ENCODE measurements at places on chromosomes 3 and 15.

DNA sequence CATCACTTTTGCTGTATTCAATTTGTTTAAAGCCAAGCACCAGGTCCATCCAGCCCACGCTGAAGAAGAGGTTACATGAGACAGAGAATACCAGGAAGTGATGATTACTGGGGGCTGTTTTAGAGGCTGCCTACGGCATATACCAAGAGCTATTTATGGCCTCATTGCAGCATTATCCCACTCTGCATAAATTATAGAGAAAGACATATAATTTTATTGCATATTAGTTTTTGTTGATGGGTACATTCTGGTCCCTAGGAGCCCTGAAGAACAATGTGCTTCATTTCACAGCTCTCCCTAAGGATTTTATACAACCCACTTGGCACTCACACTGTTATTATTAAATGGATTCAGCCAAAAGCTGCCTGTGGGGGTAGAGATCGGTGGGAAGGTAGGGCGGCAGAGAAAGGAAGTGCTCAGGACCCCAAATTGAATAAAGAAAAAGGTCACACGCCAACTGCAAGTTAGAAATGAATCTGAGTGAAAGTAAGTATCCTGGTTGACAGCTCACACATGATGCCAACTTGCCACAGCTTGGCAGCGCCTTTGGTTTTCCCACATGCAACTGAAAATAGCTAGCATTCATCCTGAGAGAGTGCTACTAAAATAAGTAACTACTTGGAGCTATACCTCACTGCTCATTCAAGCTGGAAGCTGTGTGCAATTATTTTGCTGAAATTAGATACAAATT is 73.7 kb downstream of the CCNL1 start:
- DNase-seq, result peak; percentile 66

DNA sequence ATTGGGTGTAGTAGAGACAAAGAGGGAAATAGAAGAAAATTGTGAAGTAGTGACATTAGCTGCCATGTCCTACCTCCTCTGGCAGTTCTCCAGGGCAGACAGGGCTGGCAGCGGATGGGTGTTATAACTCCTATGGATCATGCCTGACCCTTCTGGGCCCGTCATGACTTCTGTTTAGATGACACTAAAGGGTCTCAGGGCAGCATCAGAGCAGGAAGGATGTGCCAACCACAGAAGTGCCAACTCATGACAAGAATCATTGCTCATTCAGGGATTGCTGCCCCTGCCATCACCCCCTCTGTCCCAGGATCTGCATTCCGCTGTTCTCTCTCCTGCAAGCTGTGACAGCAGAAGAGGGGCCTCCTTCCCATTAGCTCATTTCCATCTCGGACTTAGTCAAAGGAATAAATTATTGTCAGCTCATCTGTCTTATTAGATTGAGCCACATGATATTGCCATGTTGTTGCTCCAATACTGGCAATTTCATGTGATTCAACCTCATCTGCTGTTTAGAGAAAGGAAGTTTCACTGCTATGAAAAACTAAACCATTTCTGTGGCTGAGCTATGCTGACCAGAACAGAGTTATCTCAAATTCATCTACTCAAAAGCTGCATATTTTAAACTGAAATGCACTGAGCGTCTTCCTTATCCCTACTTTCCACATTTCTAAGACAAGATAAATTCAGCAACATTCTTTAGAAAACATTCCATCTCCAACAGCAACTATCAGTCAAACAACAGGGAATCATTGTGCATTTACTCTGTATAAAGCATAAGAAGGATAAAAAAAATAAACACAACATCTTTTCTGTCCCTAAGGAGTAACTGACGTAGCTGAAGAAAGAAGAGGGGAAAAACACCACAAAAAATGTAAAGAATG is 271.6 kb downstream of the FHIT start:
- no peak for DNase-seq

GRCh38 chr15:90033006-90033405 is 31.9 kb downstream of the ZNF710 start:
- DNase-seq, result no peak

- no peak for DNase-seq
These were observed 396.6 kb downstream of the EPHB1 start for GRCh38 chr3:135191708-135192107.

DNA sequence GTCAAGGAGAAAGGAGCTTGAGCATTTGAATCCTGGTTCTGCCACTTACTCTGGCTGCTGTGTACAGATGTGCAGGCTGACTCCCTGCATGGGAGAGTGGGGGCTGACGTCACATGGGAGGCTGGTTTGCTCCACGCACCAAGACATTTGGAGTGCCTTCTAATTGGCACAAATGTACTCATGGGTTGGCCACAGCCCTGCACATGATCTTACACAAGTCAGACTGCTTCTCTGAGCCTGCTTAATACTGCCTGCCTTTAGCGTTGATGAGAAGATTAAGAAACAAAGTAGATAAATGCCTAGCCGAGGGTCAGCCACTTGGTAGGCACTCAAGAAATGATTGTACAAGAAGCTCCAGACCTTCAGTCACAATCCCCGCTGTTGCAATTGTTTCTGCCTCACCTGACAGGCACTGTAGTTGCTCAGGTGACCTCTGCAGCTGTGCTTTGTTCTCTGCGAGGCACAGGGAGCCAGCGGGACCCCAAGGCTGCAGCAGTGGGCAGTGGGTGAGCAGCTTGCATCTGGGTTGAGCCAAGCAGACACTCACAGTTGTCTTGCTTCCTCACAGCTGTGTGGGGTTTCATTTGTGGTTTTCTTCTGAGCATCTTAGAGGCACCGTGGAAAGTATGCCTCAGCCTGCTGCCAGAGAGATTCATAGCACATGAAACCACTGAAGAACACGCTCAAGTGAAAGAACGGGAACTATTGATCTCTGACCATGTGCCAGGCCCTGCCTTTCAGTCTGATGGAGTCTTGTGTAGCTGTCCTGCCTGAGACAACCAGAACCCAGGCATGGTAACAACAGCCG is 33.1 kb downstream of the GRK7 start:
- DNase-seq, result no peak

DNA sequence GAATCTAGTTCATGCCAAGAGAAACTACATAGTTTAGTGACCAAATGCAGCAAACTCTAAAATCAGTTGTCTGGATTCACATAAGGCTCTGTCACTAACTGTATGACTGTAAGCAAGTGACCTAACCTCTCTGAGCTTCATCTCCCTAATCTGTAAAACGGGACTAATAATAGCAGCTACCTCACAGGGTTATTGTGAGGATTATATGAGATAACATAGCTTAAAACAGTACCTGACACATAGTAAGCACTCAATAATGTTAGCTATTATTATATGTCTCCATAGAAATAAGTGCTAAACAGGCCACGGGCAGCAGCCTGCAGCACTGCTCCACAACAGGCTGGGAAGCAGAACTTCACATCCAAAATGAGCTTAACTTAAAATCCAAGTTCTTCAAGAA is 30.2 kb downstream of the NPTN start:
- DNase-seq, result no peak

- peak; percentile 72 for DNase-seq
These were observed 5.9 kb downstream of the FLNB start for GRCh38 chr3:58013973-58014649.

GRCh38 chr15:33191591-33191990 is 2.9 kb downstream of the FMN1 start:
- no peak for DNase-seq

- DNase-seq, result peak; percentile 97
These were observed 66.7 kb downstream of the FILIP1L start for GRCh38 chr3:100047455-100048141.

GRCh38 chr3:3893590-3893989 is 94.4 kb downstream of the LRRN1 start:
- no peak for DNase-seq

DNA sequence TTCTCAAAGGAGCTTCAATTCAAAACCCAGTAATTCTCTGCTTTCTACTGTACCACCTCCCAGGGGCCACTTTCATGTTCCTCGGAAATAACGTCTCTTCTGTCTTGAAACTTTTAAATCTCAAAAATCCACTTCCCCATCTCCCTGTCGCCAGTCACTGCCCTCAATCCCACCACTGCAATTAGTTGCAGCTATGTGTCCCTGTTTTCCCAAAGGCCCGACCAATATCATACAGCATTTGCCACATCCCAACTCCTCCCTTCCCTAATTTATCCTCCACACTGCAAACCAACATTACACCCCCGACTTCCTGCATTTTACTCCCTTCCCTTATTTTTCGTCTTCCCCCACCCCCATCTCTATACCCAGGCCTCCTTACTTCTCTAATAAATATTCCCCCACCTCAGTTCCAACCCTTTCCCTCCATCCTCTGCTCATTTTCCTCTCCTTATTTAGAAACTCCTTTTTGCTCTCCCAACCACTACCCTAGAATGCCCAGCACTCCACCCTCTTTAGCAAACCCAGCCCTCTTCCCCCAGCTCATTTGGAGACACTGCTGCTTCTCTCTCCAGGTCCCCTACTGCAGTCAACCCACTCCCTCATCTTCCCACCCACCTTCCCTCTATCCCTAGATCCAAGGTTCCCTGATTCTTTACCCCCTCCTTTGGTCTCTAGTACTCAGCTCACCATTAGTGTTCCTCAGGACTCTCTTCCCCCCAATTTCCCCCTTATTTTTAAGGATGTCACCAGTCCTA is 1.1 kb downstream of the NPTN start:
- DNase-seq, result peak; percentile 54

DNA sequence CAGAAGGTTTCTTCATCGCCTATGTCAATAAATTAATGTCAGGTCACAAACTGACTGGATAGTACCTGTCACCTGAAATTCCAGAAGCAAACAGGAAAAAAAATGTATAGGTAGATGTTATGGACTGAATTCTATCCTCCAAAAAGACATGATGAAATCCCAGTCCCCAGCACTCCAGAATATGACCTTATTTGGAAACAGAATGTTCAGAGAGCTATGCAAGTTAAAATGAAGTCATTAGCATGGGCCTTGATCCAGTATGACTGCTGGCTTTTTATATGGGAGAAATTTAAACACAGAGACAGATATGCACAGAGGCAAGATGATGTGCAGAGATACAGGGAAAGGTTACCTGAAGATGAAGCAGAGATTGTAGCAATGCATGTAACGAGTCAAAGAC is 953.4 kb downstream of the ZPLD1 start:
- peak; percentile 55 for DNase-seq
